ENCODE measurements at places on chromosomes 2 and 18.

- H3K36me3 ChIP-seq = no peaks in the 10 kb centered on the region
- no peak overlapping the region for H3K4me3 ChIP-seq
- DNase-seq = no peak
- H3K27ac ChIP-seq = no peak overlapping the region
- peaks cover 9% of the 10 kb centered on the region for H3K4me1 ChIP-seq
Observed at GRCh38 chr2:120393456-120393855, 47.5 kb downstream of the INHBB start.

DNA sequence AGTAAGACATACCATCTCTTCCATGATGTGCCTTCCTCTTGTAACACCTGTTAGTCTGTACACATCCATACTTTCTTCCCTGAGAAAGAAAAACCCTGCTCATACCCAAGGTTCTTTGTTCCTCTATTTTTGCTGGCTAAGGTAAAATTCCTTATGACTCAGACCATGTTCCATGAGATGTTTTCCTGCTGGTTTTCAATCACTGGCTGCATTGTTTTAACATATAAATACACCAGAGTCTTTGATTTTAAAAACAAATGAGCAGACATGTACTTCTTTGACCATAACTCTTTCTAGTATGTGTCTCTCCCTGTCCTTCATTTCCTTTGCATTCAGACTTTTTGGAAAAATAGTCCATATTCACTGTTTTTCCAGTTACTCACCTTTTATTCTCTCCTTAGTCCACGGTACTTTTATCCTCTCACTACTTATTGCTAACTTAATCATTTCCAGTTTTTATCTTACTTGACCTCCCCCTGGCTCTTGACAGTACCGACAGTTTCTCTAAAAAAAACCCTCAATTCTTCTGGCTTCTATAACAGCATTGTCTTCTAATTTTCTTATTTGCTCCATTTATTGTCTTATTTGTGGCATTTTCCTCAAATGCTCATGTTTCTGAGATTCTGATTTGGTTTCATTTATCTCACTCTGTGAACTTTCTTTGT is 4.3 kb downstream of the VAPA start:
- peaks cover 49% of the 10 kb centered on the region for H3K36me3 ChIP-seq
- peaks cover 22% of the 10 kb centered on the region for H3K4me1 ChIP-seq

GRCh38 chr2:216499641-216500218 is 1.1 kb downstream of the RPL37A start:
- no peak for DNase-seq
- H3K27me3 ChIP-seq = no peaks in the 10 kb centered on the region
- peak overlapping the region; percentile 83 for H3K4me3 ChIP-seq
- H3K4me1 ChIP-seq = no peaks in the 10 kb centered on the region
- H3K36me3 ChIP-seq = peaks cover 59% of the 10 kb centered on the region
- peak overlapping the region; percentile 86 for H3K27ac ChIP-seq

- H3K27me3 ChIP-seq = no peaks in the 10 kb centered on the region
- no peak overlapping the region for H3K27ac ChIP-seq
- no peak overlapping the region for H3K4me3 ChIP-seq
- no peaks in the 10 kb centered on the region for H3K36me3 ChIP-seq
- H3K4me1 ChIP-seq = no peaks in the 10 kb centered on the region
Observed at GRCh38 chr2:237261327-237261726, 152.6 kb downstream of the COL6A3 start.

GRCh38 chr18:58887613-58887963 is 22.9 kb downstream of the ZNF532 start:
- H3K27ac ChIP-seq = no peak overlapping the region
- no peaks in the 10 kb centered on the region for H3K27me3 ChIP-seq
- no peak overlapping the region for H3K4me3 ChIP-seq
- DNase-seq = no peak
- no peaks in the 10 kb centered on the region for H3K36me3 ChIP-seq

GRCh38 chr2:239058766-239059165 is 210.9 kb downstream of the TWIST2 start:
- no peaks in the 10 kb centered on the region for H3K27me3 ChIP-seq
- DNase-seq = no peak
- H3K4me1 ChIP-seq = peaks cover 5% of the 10 kb centered on the region
- H3K4me3 ChIP-seq = no peak overlapping the region
- no peak overlapping the region for H3K27ac ChIP-seq

DNA sequence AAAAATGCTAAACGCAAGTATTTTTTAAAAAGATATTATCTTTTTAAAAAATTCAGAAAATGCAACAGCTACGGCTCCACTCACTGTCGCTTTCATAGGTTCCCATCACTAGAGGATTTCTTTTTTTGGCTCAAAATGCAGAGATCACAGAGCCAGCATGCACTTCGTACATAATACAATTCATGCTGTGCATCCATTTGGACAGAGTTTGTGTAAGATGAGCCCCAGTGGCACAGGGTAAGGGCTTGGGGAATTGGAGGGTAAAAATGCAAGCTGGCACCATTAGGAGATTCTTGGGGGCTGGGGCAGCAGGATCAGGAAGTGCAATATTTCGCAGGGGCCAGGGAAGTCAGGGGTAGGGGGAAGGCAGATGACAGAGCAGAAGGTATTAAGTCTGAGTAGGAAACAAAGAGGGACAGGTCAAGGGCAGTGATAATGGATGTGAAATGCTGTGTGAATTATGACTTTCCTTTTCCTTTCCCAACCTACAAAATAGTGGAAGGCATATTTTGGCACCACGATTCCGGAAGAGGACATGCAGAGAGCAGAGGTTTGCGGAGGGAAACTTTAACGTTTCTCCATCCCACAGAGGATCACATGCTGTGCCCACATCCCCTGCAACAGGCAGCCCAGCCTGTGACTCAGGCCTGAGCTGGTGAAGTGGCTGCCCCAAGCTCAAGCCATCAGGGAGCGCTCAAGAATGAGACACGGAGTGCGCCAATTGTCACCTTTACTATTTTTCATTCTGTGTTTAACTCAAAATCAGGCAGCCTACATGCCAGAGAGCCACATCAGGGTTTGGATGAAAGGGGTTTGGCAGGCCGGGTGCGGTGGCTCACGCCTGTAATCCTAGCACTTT is 4.7 kb downstream of the CAPG start:
- DNase-seq = no peak
- H3K4me1 ChIP-seq = peaks cover 20% of the 10 kb centered on the region
- peaks cover 2% of the 10 kb centered on the region for H3K36me3 ChIP-seq
- H3K27me3 ChIP-seq = no peaks in the 10 kb centered on the region
- no peak overlapping the region for H3K4me3 ChIP-seq

DNA sequence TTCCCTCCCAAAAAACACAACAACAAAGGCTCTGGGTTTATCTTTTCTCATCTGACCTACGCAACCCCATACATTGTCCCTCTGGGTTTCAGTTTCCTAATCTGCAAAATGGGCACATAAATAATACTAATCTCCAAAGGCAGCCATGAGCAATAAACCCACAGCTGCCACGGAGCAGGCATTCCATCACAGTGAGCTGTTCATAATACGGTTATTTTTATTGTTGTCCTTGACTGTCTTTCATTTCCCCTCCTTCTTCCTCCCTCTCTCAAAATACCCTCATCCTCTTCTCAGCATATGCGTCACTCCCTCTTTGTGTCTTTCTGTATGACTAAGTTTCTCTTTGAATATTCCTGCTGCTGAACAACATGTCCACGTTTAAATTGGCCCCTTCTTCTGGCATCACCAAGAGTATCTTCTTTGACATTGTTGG is 129.8 kb upstream of the CAB39 start:
- no peak for DNase-seq
- no peak overlapping the region for H3K4me3 ChIP-seq
- H3K27ac ChIP-seq = no peak overlapping the region
- H3K36me3 ChIP-seq = no peaks in the 10 kb centered on the region
- no peaks in the 10 kb centered on the region for H3K4me1 ChIP-seq

DNA sequence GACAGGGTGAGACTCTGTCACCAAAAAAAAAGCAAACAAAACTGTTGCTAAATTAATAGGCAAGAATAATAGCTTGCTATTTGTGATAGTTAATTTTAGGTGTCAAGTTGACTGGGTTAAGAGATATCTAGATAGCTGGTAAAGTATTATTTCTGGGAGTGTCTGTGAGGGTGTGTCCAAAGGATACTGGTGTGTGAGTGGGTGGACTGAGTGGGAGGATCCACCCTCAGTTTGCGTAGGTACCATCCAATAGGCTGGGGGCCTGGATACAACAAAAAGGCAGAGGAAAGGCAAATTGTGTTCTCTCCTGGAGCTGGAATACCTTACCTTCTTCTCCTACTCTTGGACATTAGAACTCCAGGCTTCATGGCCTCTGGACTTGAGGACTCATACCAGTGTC is 15.0 kb downstream of the DUSP11 start:
- H3K4me1 ChIP-seq = no peaks in the 10 kb centered on the region
- peaks cover 74% of the 10 kb centered on the region for H3K36me3 ChIP-seq
- no peak for DNase-seq
- H3K27ac ChIP-seq = no peak overlapping the region

GRCh38 chr2:8590938-8591337 is 90.9 kb upstream of the ID2 start:
- no peak for DNase-seq
- peaks cover 14% of the 10 kb centered on the region for H3K4me1 ChIP-seq
- no peak overlapping the region for H3K4me3 ChIP-seq
- no peaks in the 10 kb centered on the region for H3K36me3 ChIP-seq

- H3K36me3 ChIP-seq = no peaks in the 10 kb centered on the region
- H3K27me3 ChIP-seq = no peaks in the 10 kb centered on the region
- no peaks in the 10 kb centered on the region for H3K4me1 ChIP-seq
- H3K4me3 ChIP-seq = no peak overlapping the region
- H3K27ac ChIP-seq = no peak overlapping the region
- DNase-seq = no peak
Observed at GRCh38 chr2:26330604-26331003, 15.3 kb upstream of the SELENOI start.

GRCh38 chr2:70897203-70897976 is 38.3 kb upstream of the ATP6V1B1 start:
- peaks cover 26% of the 10 kb centered on the region for H3K4me1 ChIP-seq
- H3K36me3 ChIP-seq = no peaks in the 10 kb centered on the region
- no peak overlapping the region for H3K27ac ChIP-seq
- no peak overlapping the region for H3K4me3 ChIP-seq
- peaks cover 50% of the 10 kb centered on the region for H3K27me3 ChIP-seq
- DNase-seq = no peak

DNA sequence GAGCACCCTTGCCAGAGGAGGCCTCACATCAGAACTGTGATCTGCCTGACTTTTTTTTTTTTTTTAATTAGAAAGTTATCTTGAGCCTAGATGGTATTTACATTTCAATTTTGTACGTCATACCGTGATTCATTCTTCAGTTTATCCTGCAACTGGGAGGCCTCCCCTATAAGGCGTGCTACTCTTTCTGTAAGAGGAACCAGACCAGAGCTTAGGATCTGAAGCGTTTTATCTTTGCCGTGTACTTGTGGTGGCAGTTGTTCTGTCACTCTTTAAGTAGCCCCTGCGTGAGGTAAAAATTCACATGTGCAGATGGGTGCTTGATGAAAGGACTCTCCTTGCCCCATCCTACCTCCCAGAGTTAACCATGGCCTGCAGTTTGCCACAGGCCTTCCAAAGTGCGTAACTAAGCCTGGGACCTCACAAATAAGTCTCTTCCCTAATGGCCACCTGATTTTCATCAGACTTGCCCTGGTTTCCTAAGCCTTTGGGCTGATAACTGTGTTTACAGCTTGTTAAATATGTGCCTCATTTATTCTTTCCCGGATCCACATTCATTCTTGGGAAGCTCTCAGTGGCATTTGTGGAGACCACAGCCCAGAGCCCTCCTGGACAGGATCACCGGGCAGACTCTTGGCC is 96.0 kb downstream of the MTCL1 start:
- H3K27me3 ChIP-seq = peaks cover 8% of the 10 kb centered on the region
- H3K4me1 ChIP-seq = no peaks in the 10 kb centered on the region
- no peak overlapping the region for H3K4me3 ChIP-seq
- no peaks in the 10 kb centered on the region for H3K36me3 ChIP-seq
- no peak overlapping the region for H3K27ac ChIP-seq

GRCh38 chr2:119385466-119385865 is 18.7 kb downstream of the DBI start:
- H3K36me3 ChIP-seq = no peaks in the 10 kb centered on the region
- H3K4me3 ChIP-seq = no peak overlapping the region
- no peak overlapping the region for H3K27ac ChIP-seq
- no peaks in the 10 kb centered on the region for H3K4me1 ChIP-seq
- H3K27me3 ChIP-seq = peaks cover 4% of the 10 kb centered on the region

GRCh38 chr2:222610746-222611145 is 45.1 kb downstream of the FARSB start:
- H3K27ac ChIP-seq = no peak overlapping the region
- no peak overlapping the region for H3K4me3 ChIP-seq
- no peaks in the 10 kb centered on the region for H3K27me3 ChIP-seq
- H3K36me3 ChIP-seq = peaks cover 87% of the 10 kb centered on the region
- DNase-seq = no peak
- no peaks in the 10 kb centered on the region for H3K4me1 ChIP-seq

DNA sequence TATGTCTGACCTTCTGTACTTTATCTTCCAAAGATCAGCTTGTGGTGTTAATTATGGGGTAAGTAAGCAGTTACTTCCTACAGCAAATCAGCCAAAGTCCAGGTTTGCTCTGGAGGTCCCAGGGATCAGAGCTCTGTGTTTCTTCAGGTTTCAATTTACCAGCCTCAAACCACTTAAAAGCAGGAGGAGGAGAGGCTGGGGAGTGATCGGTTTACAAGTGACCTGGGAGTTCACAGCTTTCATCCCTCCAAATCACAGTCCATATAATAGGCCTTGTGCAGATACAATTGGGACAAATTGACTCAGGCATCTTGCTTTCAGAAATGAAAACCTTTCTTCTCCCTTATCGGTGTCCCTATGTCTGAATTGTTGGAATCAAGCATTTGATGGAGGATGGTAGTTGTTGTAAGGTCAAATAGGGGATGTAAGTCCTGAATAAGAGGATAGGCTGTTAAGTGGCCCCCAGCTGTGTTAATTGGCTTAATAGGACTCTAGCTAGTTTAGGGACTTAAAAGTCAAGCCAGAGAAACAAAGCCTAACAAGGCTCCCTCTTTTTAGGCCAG is 188.0 kb upstream of the NT5C1B start:
- no peak overlapping the region for H3K4me3 ChIP-seq
- DNase-seq = no peak
- no peak overlapping the region for H3K27ac ChIP-seq
- H3K4me1 ChIP-seq = no peaks in the 10 kb centered on the region

DNA sequence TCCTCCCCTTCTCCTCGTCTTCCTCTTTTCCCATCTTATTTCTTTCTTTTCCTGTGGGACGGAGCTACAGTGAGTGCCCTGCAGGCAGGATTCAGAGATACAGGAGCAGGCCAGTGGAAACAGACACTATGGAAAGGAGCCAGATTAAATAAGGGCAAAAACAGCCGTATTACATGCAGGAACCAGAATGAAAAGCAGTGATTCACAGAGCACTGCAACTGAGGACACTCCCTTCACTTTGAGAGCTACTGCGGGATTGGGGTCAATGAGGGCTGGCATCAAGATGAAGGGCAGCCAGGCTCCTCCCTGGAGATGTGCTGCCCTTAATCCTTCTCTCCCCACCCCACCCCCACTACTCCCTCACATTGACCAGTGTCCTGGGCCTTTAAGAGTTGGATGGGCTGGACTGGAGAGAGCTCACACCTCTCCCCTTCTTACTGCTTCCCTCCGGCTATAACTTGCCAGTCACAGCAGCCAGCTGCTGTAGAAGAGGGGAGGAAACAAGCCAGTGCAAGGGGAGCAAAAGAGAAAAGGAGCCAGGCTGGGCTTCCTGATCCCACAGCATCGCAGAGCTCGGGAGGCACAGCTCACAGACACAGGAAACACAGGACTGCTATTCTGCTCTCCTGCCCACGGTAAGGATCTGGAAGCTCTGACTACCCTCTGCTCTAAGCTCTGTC is at the start of gene PLCD4:
PLCD4 (plus strand) TSS at position 464 of the 680 bp plus-strand sequence. CDS start 7,841 bp downstream, outside the sequence.
- peaks cover 9% of the 10 kb centered on the region for H3K27me3 ChIP-seq
- no peak within 1 kb of the TSS for H3K27ac ChIP-seq
- H3K4me1 ChIP-seq = no peaks in the 10 kb centered on the region

GRCh38 chr2:224948859-224949258 is 93.4 kb downstream of the DOCK10 start:
- no peak for DNase-seq
- H3K4me1 ChIP-seq = no peaks in the 10 kb centered on the region
- H3K4me3 ChIP-seq = no peak overlapping the region
- H3K36me3 ChIP-seq = no peaks in the 10 kb centered on the region
- H3K27me3 ChIP-seq = no peaks in the 10 kb centered on the region
- no peak overlapping the region for H3K27ac ChIP-seq
